SK-N-SH treated with all-trans-retinoic acid at 6 μM for 48 hours (cell line): ENCODE measurements at places on chromosomes 3 and 15.

GRCh38 chr3:40464339-40465110 lies 7.4 kb downstream of the RPL14 start:
- no peak for ATAC-seq

DNA sequence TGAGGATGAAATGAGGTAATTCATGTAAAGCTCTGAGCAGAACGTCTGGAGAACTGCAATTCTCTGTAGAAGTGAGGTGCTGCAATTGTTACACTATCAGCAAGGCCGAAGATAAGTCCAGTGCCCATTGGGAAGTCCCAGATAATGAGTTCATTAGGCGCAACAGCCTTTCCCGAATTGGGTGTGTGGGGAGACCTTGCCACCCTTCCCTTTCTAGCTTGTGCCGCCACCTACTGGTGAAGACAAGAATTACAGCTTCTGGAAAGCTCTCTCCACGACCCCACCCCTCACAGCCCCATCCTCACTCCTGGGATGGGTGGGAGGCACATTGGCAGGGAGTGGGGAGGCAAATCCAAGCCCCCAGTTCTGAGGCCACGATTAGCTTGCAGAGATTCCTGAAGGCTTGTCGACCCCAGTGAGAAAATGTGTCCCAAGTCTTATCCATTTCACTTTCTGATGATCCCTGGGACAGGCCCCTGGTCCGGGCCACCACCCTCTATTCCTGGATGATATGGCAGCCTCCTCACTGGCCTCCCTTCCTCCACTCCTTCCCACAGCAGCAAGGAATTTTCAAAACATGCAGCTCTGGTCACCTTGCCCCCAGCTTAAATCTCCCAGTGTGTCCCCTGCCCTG lies 36.4 kb downstream of the FAM3D start:
- peak; percentile 59 for ATAC-seq

GRCh38 chr15:29364426-29365078 lies 94.9 kb upstream of the NSMCE3 start:
- ATAC-seq = 0 out of 3 replicates have a peak, but pooled peaks have one; percentile 16

- ATAC-seq = no peak
These were observed 8.5 kb upstream of the MYH15 start for GRCh38 chr3:108518895-108519294.

DNA sequence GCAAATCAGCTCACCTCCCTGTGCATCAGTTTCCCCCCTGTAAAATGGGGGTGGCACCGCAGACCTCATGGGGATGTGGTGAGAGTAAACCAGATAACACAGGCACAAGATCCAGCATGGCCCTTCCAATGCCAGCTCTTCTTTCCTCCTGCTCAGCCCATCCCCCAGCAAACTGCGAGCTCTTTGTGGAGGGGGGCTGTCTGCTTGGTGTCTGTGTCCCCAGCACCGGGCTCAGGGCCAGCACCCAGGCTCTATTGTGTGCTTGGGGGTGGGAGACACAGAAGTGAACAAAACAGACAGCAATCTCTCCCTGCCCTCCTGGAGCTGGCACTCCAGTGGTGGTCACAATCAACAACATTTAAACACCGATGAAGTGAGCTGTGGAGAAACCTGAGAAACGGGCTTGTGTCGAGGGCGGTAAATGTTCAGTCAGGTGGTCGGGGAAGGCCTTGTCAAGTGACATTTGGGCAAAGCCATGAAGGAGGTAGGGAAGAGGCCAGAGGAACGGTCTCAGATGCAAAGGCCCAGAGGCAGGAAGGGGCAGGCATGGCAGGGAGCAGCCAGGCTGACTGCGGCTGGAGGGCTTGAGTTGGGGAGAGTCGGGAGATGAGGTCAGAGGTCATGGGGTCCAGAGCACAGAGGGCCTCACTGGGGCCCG lies 28.4 kb downstream of the GRIP2 start:
- ATAC-seq = no peak

DNA sequence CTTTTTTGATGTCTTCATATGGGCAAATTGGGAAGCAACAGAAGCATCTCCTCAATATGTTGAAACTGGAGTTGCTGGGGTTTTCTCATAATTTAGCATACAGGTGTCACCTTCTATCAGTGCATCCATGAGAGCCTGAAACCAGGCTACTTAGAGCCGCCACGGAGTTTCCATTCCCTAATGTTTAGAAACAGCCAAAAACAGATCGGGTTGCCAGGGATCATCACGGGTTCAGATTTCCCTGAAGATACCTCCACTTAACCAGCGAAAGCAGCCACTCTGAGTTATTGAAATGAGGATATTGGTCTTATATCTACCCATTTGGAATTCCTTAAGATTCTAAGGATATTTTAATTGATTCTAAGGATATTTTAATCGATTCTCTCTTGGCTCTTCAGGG lies 14.5 kb downstream of the TERB2 start:
- ATAC-seq = no peak

GRCh38 chr3:73773233-73773632 lies 148.5 kb upstream of the PDZRN3 start:
- ATAC-seq = no peak

- peak; percentile 97 for ATAC-seq
These were observed 69.0 kb downstream of the RAB7A start for GRCh38 chr3:128794770-128795649.

GRCh38 chr3:160564258-160564911 lies 986 bp downstream of the KPNA4 start:
- no peak for ATAC-seq

GRCh38 chr15:46177219-46177618 lies 542.4 kb downstream of the SQOR start:
- no peak for ATAC-seq
